ENCODE measurements at places on chromosomes 3 and 15. TPM values are rescaled to one million over a fixed set of nuclear protein-coding genes. Genes with fewer than 3 reads are reported as not detected.
A peak's percentile ranks its signal among the peaks of the same experiment; 100 is the strongest.

The GOLGA8R gene
- 3.9 TPM for total RNA-seq

The PLCH1 gene
- total RNA-seq: 0.30 TPM

The CNTN4 gene
- 0.35 TPM for total RNA-seq

The ACP3 gene
- 1.2 TPM for total RNA-seq

The MITF gene
- total RNA-seq: 38.0 TPM

The KBTBD12 gene
- total RNA-seq: 0.20 TPM

GRCh38 chr3:138923531-138923994, 23.4 kb downstream of the FOXL2 start:
- peak; percentile 73 for DNase-seq
- H3K36me3 ChIP-seq: no peaks in the 10 kb centered on the region
- no peaks in the 10 kb centered on the region for H3K27me3 ChIP-seq
- H3K27ac ChIP-seq: no peak overlapping the region

DNA sequence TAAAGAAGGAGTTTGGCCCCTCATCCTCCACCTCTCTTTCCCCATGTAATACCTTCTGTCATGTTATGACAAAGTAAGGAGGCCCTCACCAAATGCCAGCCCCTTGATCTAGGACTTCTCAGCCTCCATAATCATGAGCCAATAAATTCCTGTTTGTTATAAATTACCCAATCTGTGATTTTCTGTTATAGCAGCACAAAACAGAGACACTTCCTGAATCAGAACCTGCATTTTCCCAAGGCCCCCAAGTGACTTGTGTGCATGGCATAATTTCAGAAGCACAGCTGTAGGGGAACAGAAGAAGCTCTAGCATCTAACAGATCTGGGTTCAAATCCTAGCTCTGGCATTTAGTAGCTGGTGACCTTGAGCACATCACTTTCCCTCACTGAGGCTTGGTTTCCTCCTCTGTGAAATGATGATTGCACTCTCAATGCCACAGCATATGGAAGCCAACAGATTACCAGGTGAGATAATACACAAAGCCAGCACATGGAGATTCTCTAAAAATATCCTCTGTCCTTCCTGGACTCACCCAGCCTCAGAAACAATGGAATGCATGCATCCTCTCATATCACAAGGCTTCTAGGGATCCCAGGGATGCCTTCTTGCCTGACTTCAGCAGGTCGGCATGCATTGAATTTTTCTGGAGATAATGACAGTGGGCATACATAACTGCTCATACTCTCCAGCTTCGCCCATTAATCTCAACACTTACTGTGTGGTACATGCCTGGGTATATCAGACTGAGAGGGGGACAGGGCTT, 26.3 kb downstream of the TLNRD1 start:
- no peak overlapping the region for H3K27ac ChIP-seq
- no peak for DNase-seq
- no peaks in the 10 kb centered on the region for H3K36me3 ChIP-seq
- H3K4me1 ChIP-seq: no peaks in the 10 kb centered on the region
- no peak overlapping the region for H3K4me3 ChIP-seq
- no peaks in the 10 kb centered on the region for H3K27me3 ChIP-seq

- H3K27me3 ChIP-seq: no peaks in the 10 kb centered on the region
- H3K4me3 ChIP-seq: no peak overlapping the region
Measured at GRCh38 chr3:83849106-83849730, 1109.6 kb upstream of the CADM2 start.

- H3K4me3 ChIP-seq: no peak overlapping the region
- H3K4me1 ChIP-seq: no peaks in the 10 kb centered on the region
- H3K27me3 ChIP-seq: no peaks in the 10 kb centered on the region
- H3K27ac ChIP-seq: no peak overlapping the region
- DNase-seq: no peak
Measured at GRCh38 chr15:69298354-69298696, 387 bp upstream of the PAQR5 start.

DNA sequence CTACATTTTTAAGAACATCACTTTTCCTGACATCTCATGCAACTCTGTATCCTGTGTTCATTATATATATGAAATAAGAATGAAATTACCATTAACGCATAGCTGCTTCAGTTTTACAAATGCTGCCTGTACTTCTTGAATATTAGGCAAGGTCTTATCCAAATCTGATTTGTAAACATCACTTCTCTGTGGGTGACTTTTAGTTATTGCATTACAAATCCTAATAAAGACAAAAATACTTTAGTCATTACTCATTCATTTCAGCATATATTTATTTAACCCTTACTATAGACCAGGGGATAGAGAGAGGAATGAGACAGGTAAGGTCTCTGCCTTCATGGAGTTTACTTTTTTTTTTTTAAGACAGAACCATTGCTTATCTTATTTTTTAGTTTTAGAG, 36.8 kb downstream of the MTMR10 start:
- no peaks in the 10 kb centered on the region for H3K36me3 ChIP-seq
- H3K27me3 ChIP-seq: no peaks in the 10 kb centered on the region
- peaks cover 4% of the 10 kb centered on the region for H3K4me1 ChIP-seq
- H3K4me3 ChIP-seq: no peak overlapping the region

GRCh38 chr3:16536344-16536663, 22.8 kb upstream of the RFTN1 start:
- no peaks in the 10 kb centered on the region for H3K27me3 ChIP-seq
- no peak for DNase-seq
- no peak overlapping the region for H3K27ac ChIP-seq

- H3K27ac ChIP-seq: no peak overlapping the region
- H3K4me1 ChIP-seq: no peaks in the 10 kb centered on the region
- DNase-seq: no peak
- no peak overlapping the region for H3K4me3 ChIP-seq
- H3K27me3 ChIP-seq: no peaks in the 10 kb centered on the region
- H3K36me3 ChIP-seq: no peaks in the 10 kb centered on the region
Measured at GRCh38 chr3:160781863-160782262, 25.8 kb downstream of the PPM1L start.

DNA sequence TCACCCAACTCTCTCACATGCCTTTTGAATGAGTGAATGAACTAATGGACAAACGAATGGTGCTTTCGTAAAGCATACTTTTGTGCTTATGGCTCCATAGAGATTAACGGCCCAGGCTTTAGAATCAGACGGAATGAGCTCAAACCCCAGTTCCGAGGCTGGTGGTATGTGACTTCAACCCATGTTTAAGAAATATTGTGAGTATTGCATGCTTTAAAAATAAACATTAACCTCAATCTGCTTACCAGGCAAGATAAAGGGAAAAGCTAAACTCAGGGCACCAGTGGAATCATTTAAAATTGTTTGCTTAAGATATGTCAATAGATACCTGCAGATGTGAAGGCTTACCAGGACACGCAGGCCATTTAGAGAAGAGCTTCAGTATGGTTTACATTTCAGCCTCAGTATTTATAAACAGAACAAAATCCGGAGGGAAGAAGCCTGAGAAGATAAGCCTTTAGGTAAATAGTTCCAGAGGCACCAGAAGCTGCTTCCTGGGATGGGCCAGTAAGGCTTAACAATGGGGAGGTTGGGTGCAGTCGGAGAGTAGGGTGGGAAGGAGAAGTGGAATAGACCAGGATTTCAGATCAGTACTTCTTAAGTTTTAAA, 186.4 kb downstream of the ADAMTS9 start:
- no peak for DNase-seq
- H3K27me3 ChIP-seq: no peaks in the 10 kb centered on the region
- H3K36me3 ChIP-seq: no peaks in the 10 kb centered on the region
- H3K27ac ChIP-seq: no peak overlapping the region

DNA sequence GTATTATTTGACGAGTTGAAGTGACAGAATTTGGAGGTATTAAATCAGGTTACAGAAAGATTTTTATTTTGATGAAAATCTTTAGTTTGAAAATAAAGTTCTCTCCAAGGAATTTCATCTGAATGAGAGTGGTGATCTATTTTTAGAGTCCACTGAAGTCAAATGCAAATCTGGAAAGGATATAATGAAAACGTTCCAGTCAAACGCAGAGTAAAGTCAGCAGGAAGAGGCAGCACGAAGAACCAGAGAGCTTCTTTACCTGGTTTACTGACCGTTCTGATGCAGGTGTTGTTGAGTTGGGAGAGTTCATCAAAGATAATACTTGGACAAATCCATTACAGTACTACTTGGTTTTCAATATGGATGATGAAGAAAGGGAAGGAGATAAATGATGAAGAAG, 8.7 kb downstream of the P2RY14 start:
- DNase-seq: no peak
- no peaks in the 10 kb centered on the region for H3K27me3 ChIP-seq
- H3K36me3 ChIP-seq: no peaks in the 10 kb centered on the region

DNA sequence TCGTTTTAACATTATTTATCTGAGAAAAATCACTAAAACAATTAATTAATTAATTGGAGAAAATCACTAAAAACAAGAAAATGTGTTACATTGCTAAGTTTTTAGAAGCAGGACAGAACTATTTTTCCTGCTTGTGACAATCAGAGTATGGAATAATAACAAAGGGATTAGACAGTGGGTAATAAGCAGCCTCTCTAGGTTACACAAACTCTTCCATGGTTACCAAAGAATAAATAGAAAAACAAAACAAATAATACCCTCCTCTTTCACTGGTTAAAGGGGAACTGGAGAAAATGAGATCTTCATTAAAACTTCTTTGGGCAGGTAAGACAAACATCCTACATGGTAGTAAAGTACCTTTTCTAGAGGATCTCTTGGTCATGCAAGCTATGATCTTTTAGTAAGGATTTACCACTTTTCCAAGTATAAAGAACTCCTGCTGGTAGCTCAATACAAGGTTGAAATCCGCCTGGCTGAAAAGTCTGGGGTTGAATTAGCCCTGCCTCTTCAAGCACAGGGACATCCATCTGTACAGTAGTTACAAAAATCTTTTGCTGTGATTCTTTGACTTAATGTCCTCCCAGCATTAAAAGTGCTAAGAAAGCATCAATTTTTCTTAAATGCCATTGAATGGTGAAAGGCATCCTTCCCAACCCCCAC, 2.5 kb upstream of the PLCH1 start:
- no peaks in the 10 kb centered on the region for H3K27me3 ChIP-seq
- no peak overlapping the region for H3K27ac ChIP-seq

GRCh38 chr3:50687127-50687751, 12.5 kb downstream of the DOCK3 start:
- no peaks in the 10 kb centered on the region for H3K27me3 ChIP-seq
- H3K36me3 ChIP-seq: no peaks in the 10 kb centered on the region
- DNase-seq: no peak
- H3K27ac ChIP-seq: no peak overlapping the region
- H3K4me3 ChIP-seq: no peak overlapping the region

- no peak overlapping the region for H3K27ac ChIP-seq
- H3K4me3 ChIP-seq: no peak overlapping the region
- H3K4me1 ChIP-seq: no peaks in the 10 kb centered on the region
- no peak for DNase-seq
- no peaks in the 10 kb centered on the region for H3K27me3 ChIP-seq
Measured at GRCh38 chr15:95946926-95947325, 383.6 kb upstream of the NR2F2 start.

DNA sequence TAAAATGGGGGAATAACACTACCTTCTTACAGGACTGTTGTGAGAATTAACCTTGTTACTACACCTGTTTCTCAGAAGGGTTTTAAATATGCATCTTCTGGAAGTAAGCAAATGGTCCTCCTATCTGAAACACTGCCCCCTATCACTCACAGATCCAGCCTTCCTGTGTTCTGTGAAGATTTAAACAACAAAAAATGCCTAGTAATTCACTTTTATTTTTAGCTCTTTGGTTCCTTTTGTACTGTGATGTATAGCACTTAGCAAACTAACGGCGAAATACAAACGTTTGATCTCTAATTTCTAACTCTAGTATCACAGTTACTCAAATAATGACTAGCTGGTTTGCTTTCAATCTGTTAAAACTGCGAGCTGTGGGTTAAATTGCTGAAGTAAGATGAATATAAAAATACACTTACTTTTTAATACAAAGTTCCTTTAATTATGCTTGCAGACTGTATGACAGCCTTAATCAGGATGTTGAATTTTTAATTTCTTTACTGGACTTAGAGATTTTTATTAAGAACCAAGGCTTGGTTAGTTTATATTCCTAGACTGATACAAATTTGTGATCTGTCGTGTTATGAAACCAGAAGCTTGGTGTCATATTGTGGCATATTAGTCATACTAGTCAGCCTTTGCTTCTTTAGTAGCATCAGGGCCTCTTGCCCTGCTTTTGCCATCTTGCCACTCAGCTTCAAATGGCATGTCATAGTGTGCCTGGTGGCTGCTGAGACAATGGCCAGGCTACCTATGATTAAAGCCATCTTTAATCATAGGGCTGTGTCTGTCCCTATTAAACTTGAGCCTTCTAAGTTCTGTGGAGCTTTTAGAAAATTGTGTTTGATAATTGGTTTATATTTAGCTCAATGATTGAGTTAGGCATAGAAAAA, 9.2 kb downstream of the EIF3J start:
- H3K4me3 ChIP-seq: no peak overlapping the region
- peaks cover 3% of the 10 kb centered on the region for H3K4me1 ChIP-seq
- no peaks in the 10 kb centered on the region for H3K36me3 ChIP-seq
- DNase-seq: no peak

GRCh38 chr15:89009080-89009479, 79.2 kb upstream of the ABHD2 start:
- no peak overlapping the region for H3K27ac ChIP-seq
- no peak overlapping the region for H3K4me3 ChIP-seq
- H3K36me3 ChIP-seq: no peaks in the 10 kb centered on the region
- no peak for DNase-seq
- H3K4me1 ChIP-seq: no peaks in the 10 kb centered on the region

- peak; percentile 49 for DNase-seq
- peak overlapping the region; percentile 33 for H3K4me3 ChIP-seq
- peak overlapping the region; percentile 96 for H3K27ac ChIP-seq
- peaks cover 14% of the 10 kb centered on the region for H3K4me1 ChIP-seq
- no peaks in the 10 kb centered on the region for H3K36me3 ChIP-seq
- H3K27me3 ChIP-seq: no peaks in the 10 kb centered on the region
Measured at GRCh38 chr3:194142156-194142910, 6.4 kb downstream of the HES1 start.

GRCh38 chr15:38814891-38815290, 250.3 kb upstream of the RASGRP1 start:
- no peak for DNase-seq
- H3K4me1 ChIP-seq: peaks cover 2% of the 10 kb centered on the region
- no peaks in the 10 kb centered on the region for H3K27me3 ChIP-seq
- no peak overlapping the region for H3K27ac ChIP-seq
- no peaks in the 10 kb centered on the region for H3K36me3 ChIP-seq

DNA sequence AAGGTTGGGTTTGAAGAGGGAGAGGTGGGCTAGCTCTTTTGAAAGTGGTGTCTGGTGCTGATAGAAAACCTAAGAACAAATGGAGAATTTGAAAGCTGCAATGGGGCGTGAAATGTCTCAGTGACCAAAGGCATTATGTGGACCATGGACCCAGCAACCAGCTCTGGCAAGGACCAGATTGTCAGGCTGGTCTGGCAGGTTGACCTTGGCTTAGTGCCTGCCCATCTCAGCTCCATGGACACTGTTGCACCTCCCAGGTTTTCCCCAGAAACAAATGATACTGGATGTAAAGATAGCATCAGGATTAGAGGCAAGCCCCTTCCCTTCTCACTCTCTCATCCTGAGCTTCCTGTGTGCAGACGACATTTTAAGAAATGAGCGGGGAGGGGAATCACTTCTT, 302.9 kb upstream of the LRRFIP2 start:
- H3K4me1 ChIP-seq: peaks cover 7% of the 10 kb centered on the region
- no peak overlapping the region for H3K27ac ChIP-seq
- no peaks in the 10 kb centered on the region for H3K27me3 ChIP-seq

Measured in ovary (tissue), 10 donors.